ENCODE measurements at places on chromosomes 7 and 10.

DNA sequence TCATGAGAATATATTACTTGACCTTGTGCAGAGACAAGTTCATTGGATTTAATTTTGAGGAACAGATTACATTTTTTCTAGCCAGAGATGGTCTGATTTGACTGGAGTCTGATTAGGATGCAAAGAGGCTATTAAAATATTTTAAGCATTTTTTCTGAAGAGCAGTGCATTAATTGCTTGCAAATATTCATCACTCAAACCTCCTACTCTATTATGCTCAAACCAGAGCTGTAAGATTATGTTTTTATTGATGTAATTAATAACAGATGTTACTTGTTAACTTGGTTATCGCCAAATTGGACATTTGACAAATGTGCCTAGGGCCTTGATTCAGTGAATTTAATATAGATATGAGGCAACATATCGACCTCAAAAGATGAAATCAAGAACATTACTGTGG is 160.9 kb upstream of the SLC13A1 start:
- no peak for ATAC-seq

DNA sequence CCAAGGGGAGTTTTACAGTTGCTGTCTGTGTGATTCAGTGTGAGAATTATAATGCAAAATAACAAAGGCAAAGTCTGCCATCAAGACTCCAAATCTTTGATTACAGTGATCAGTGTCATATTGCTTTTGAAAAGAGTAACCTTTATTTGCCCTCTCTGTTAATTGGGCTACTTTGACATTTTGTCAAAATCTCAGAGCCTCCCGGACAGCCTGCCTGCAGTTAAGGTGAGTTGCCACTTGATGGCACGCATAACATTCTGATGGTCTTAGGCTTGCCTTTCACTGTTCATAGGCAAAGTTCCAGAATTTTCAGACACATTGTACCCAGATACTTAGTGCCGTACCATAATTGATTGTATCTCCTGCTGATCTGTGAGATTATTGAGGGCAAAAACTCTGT is 253.5 kb downstream of the ABCA13 start:
- peak; percentile 73 for ATAC-seq

GRCh38 chr10:110118891-110119621 is 88.3 kb upstream of the MXI1 start:
- no peak for ATAC-seq

DNA sequence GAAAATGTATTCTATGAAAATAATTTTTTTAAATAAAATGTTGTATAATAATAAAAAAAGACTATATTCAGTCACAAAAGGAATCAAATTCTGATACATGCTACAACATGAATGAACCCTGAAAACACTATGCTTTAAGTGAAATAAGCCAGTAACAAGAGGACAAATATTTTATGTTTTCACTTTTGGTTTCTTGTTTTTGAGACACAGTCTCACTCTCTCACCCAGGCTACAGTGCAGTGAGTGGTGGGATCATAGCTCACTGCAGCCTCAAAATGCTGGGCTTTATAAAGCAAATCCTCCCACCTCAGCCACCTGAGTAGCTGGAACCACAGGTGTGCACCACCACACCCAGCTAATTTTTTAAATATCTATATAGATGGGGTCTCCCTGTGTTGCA is 64.2 kb downstream of the CNOT4 start:
- no peak for ATAC-seq

GRCh38 chr7:7913504-7913903 is 55.1 kb upstream of the GLCCI1 start:
- ATAC-seq = no peak

DNA sequence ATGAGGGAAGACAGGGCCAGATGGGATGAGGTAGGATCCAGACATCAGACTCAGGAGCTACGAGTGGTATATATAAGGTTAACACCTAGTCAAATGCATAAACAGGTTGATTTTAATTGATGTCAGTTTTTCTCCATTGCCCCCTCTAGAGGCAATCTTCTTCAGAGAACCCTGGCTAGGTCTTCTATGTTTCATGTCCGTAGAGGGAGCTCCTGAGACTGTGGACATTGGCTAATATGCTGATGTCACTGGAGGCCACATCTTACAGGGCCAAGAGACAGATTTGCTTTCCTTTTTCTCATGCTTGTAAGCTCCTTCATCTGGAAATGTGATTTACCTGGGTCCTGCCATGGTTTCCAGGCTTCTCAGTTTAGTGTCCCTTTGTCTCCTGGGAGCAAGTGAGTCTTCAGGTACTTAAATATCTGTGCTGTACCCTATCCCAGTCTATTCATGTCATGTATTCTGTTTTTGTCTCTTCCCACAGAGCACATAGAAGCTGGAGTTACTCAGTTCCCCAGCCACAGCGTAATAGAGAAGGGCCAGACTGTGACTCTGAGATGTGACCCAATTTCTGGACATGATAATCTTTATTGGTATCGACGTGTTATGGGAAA is 161.6 kb upstream of the PRSS1 start:
- peak; percentile 77 for ATAC-seq

DNA sequence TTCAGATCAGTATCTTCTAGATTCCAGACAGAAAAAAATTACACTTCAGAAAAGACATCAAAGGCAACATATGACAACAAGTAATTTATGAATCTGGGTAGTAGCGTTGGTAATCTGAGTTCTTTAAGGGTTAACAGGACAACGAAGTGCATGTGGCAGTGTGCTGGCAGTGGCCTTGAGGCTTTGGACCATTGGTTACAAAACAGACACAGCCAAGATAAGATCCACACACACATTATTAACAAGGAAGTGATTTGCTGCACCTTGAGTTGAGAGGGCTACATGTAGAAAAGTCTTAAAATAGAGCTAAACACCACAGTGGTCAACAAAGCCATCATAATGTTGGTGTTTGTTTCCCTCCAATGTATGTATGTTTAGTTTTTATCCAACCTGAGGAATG is 40.6 kb downstream of the AKR1D1 start:
- no peak for ATAC-seq

- no peak for ATAC-seq
These were observed 16.0 kb upstream of the DLX6 start for GRCh38 chr7:96989241-96989858.

- no peak for ATAC-seq
These were observed 2.5 kb upstream of the CLDN4 start for GRCh38 chr7:73828107-73828803.

DNA sequence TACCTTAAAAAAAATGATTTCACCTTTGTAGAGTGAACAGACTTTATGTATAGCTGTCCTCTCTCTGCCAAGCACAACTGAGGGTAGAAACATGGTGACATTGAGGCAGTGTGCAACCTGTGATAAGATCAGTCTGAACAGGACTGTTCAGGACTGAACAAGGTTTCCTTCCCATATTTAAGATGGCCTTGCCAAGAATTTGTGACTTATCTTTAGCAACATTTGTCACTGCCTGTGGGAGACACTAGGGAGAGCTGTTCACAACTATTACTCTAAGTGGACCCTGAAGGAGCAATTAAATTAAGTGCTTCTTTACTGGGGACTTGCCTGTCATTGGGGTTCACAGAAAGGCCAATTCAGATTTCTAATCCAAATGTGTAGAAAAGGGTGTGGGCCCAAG is 6.7 kb downstream of the OR13A1 start:
- ATAC-seq = peak; percentile 44

- ATAC-seq = peak; percentile 59
These were observed 692 bp downstream of the CARD11 start for GRCh38 chr7:3042861-3043489.

DNA sequence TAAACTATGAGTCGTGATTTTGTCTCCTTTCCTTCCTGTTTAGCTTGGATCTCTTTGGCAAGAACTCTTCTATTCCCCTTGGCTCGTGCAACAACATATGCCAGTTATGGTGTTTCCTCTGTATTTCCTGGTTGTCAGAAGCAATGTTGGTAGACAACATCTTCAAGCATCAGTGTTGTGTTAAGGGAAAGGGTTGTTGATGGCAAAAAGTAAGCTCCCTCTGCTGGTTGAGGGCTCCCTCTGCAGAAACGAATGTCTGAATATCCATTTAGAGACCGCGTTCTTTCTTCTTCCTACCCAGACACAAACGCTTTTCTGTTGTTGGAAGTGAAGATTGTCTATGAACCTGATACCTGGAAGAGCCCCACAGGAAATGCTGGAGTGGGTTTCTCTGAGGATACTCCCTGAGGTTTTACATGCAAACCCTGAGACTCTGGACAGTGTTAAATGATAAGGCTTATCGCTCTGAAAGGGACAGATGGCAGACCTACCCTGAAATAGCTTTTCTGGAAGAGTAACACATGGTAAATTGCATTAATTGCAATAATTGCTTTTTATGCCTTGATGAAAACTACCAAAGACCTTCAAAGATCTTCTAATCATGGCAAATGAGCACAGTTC is 23.5 kb upstream of the C1QL3 start:
- no peak for ATAC-seq

GRCh38 chr10:79367426-79368189 is 20.3 kb downstream of the PPIF start:
- no peak for ATAC-seq

DNA sequence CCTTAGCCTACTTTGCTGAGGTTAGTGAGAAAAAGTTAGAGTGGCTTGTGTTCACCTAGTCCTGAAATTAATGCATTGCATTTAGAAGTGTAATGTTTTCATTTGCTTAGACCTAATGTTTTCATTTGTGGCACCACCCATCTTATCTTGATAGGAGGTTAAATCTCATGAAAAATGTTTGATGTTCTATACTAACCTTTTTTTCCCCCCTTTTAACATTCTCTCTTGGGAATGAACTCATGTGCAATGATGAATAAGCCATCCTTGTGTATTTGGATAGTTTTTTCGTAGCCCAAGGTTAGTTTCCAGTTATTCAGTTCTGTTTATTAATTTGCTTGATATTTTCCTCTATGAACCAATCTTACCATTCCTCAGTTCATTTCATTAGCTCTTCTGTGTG is 2.8 kb downstream of the FHIP2A start:
- no peak for ATAC-seq

- ATAC-seq = no peak
These were observed 577.0 kb upstream of the DPP6 start for GRCh38 chr7:153475239-153475638.

GRCh38 chr10:23198610-23198939 is 6.5 kb downstream of the PTF1A start:
- no peak for ATAC-seq
